ENCODE measurements at places on chromosomes 12 and 14.

DNA sequence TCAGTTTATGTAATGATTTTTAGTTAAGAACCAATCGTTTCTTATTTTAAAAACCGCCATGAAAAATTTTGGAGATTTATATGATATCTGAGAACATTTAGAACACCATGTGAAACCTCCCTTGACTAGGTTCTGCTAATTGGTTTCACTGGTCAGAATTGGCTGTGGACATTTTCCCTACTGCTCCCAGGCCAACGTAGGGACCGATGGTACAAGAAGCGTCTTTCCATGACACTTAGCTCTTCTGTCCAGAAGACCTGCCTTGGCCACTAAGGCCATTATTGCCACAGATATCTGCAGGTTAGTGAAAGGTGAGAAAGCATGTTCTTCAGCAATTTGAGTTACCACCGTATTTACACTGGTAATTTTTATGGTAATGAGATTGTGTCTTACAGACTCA, 424.0 kb downstream of the TMEM117 start:
- no peak for DNase-seq

DNA sequence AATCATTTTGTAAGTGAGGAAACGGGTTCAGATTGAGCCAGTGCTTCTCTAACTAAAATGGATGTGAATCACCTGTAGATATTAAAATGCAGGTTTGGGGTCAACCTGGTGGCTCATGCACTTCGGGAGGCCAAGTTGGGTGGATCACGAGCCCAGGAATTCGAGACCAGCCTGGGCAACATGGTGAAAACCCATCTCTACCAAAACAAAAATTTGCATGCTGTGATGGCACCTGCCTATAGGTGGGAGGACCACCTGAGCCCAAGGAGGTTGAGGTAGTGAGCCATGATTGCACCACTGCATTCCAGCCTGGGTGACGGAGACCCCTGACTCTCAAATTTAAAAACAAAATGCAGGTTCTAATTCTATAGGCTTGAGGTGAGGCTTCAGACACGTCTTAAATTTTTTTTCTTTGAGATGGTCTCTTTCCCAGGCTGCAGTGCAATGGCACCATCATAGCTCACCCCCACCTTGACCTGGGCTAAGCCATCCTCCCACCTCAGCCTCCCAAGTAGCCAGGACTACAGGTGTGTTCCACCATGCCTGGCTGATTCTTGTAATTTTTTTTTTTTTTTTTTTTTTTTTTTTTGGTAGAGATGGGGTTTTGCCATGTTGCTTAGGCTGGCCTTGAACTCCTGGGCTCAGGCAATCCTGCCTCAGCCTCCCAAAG, 9.0 kb downstream of the TUBA1C start:
- no peak for DNase-seq

DNA sequence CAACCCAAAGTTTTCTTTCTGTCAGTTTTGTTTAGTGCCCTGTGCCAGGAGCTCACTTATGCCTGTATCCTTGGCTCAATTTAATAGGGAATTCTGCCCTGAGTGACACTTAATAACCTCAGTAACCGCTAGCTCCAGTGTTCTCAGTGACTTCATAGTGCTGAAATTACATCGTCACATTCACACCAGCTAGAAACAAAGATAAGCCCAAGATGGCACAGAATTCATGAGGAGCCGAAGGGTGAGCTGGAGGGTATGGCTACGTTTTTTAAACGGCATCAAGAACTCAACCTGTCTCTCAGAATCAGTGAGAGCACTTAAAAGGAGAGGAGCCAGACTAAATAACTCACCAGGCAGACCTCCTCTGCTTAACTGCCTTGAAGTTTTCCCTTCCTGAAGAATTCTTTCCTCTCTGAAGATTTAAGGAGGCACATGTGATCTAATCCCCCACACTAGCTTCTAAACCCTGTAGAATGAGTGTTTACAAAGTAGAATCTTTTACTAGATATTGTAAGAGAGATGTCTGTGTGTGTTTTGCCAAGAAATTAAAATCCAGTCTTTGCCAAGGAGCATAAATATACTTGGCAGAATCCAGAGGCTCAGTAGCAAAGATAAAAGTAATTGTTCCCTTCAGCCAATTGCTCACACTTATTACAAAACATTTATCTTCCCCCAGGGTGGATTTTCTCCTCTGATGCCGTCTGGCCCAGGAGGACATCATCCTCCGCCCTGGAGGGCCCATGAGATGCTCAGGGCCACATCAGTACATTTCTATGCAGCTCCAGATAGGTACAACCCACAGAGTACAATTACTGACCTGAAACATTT, 37.3 kb downstream of the PTGER2 start:
- DNase-seq: no peak

- DNase-seq: no peak
These were observed 5.7 kb downstream of the SERPINA9 start for GRCh38 chr14:94470311-94470710.

DNA sequence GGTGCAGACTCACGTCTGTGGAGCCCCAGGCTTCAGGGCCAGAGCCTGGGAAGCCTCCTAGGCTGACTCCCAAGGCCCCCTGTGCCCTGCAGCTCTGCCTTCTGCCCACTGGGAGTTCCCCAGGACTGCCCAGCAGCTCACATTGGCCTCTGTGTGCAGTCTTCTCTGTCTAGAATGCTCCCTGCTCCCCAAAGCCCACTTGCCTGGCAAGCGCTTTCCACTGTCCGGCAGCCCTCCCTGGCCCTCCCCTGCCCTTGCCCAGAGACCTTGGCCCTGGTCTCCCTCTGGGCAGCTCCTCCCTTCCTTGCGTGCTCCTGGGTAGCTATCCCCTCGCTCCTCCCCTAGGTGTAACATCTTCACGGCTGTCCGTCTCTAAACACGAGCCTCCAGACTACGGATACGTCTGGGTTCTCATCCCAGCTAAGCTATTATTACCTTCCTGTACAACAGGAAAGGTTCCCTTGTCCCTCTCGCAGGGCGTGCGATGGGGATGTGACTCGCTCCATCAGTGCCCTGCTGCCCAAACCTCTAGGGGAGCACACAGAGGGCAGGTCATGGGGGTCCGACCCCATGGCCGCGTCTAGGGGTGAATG, 325.5 kb upstream of the RTL1 start:
- DNase-seq: no peak

GRCh38 chr14:60327447-60328331, 78.7 kb downstream of the PPM1A start:
- DNase-seq: peak; percentile 49

DNA sequence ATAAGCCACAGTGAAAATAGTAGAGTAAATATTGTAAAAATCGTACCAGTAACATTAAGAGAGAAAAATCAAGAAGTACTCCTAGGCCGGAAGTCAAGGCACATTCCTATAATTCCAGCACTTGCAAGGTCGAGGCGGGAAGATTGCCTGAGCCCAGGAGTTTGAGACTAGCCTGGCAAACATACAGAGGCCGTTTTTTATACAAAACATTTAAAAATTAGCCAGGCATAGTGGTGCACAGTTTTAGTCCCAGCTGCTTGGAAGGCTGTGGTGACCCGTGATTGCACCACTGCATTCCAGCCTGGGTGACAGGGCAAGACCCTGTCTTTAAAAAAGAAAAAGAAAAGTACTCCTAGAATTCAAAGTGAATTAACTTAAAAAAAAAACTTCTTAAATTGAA, 341.8 kb downstream of the C12orf50 start:
- no peak for DNase-seq

DNA sequence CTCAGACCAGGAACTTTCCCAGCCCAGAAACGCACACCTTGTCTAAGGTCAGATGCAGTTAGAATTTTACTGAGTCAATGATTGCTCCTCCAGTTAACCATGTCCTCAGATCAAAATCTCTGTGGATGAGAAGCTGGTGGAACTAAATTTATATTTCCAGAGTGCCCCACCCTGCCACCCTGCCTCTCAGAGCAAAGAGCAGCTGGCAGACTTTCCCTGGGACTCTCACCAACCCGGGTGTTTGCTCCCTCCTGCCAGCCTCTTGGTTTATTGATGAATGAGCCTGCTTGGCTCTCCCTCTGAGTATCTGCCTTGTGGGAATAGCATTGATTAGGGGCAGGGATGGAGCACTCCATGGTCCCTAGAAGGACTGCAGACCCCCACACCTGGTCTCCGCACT, 5.9 kb upstream of the KRT1 start:
- no peak for DNase-seq

- no peak for DNase-seq
These were observed 227.3 kb downstream of the ERC1 start for GRCh38 chr12:1218369-1218768.

DNA sequence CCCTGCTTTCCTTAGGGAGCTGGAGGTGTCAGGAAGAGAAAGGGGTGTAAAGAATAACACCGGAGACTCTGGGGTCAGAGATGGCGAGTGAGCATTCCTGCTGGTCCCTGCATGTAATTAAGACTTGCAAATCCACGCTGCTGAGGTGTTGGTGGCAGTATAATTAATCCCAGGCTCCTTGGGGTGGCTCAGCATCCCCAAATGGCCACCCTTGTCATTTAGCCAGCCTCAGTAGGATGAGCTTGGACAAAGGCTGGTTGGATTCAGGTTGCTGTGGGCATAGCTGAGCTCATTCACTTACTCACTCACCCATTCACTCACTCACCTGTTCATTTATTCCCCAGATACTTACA, 174.4 kb upstream of the RPH3A start:
- DNase-seq: no peak

DNA sequence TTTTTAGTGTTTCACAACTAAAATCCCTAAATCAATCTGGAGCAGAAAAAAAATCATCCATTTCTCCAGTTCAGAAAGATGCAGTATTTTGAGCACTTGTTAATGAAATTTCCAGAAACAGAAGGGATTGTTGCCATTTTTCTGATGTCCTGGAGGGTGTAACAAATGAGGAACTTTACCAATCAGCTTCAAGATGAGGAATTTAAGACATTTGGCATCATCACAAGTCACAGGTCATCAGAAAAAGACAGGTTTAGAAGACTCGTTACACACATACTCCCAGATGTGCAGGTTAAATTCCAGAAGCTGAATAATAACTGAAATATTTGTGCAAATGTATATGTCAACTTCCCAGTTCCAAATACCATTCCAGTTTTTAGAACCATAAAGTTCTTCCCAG, 482 bp upstream of the PSMC1 start:
- DNase-seq: peak; percentile 36

DNA sequence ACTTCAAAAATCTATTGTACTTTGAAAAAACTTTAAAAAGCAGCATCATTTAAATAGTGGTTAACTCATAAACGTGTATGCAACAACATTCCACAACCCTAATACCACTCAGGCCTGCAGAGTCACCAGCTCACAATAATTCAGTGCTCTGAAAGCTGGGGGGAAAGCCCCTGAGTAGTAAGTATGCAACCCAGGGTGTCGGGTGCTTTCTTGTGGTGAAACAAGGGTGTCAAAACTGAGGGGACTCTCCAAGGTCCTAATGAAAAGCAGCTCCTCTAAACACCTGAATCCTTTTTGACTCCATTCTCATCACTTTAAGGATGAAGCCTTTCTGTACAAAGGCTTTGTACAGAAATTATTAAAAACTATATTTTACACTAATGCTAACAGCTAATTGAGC, 33.7 kb downstream of the FGFR1OP2 start:
- no peak for DNase-seq

DNA sequence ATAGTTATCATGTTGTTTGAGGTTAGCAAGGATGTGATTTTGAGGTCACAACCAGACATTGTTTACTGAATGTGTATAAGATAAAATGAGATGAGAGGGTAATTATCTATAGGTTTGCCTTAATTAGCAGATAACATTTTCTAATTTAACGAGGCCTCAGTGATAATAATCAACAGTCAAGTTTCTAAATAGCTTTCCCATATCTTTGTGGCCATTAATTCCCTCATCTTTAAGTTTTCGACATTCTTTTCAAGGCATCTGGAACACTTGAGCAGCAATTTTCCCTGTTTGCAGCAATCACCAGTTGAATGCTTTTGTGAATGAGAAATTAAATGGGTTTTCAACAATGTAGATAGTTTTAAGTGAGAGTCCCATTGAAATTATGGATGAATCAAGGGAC, 304.1 kb downstream of the SYT1 start:
- DNase-seq: no peak

- DNase-seq: no peak
These were observed 10.7 kb downstream of the RAD52 start for GRCh38 chr12:938810-939209.

DNA sequence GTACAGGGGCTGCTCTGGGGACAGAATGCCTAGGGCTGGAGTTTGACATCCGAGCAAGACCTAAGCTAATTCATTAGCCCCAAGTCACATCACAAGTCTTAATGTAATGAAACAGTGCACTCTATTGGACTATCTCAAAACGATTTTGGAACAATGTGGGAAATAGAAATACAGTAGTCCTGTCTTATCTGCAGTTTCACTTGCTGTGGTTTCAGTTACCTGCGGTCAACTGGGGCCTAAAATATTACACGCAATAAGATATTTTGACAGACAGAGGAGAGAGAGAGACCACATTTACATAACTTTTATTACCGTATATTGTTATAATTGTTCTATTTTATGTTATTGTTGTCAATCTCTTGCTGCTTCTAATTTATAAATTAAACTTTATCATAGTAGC, 21.1 kb downstream of the MOAP1 start:
- DNase-seq: peak; percentile 24

DNA sequence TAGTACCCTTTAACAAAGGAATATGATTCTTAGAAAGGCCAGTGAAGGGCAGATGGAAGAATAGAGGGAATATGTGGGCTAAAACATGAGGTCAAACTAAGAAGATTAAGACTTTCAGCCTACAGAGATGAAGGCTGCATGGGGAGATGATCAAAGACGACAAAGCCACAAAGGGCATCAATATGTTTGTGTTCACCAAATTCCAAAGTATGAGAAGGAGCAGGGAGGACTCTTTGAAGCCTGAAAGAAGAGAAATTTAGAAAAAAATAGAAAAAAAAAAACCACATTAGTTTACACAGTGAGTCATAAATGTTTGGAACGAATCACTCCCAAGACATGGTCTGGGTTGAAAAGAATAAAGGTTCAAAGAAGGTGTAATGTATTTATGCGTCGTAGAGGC, 131.8 kb downstream of the NEDD1 start:
- no peak for DNase-seq

DNA sequence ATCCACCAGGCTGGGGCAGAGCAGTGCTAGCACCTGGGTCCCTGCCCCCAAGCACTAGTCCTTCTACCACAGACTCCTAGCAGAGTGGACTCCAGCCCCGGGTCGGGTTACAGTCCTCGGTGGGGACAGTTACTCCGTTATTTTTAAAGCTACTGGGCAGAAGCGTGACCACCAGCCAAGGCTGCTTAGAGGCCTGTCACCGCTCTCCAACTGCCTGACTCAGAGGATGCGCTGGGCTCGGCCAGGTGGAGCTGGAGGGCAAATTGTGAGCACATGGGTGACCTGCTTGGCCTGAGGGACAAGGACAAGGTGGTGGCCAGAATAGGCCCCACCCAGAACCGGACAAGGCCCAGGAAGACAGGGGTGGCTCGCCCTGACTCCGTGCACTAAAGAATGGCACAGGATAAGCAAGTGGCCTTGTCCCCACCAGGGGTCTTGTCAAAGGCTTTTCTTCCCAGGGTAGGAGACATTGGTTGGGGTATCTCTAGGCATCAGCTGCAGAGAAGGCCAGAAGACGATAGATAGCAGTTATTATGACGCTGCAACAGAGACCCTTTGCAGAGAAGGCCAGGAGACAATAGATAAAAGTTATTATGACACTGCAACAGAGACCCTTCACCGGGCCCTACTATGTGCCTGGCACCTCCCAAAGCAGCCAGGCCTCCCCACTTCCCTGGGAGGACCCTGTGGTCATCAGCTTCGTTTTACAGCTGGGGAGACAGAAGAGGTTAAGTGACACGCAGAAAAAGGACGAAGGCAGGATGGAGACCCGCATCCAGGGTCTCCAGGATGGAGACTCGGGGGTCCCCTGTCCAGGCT, 1.6 kb downstream of the ABCB9 start:
- peak; percentile 88 for DNase-seq

GRCh38 chr14:46661728-46662127, 10.1 kb upstream of the RPL10L start:
- no peak for DNase-seq
